Inflammatory macrophage (primary cell): ENCODE measurements at places on chromosomes 1 and 21.

DNA sequence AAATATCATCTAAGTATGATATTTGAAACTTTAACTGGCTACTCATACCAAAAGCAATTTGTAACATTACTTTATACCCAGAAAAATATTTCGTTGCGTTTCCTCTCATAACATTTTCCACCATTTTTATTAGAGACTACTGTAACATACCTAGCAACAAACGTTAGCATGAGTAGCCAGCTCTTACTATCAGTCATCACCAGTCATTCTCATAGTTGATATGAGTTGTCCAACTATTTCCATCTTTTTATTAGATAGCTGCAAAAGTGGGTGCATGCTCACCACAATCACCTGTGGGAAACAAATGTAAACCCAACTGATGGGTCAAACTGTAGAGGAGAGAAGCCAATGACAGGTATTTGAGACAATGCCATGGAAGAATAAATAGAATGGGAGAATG lies 114.6 kb downstream of the AKT3 start:
- no peak for DNase-seq

- no peak for DNase-seq
Measured at GRCh38 chr1:64955097-64956009, 11.0 kb downstream of the JAK1 start.

GRCh38 chr21:38486221-38486620 lies 12.1 kb downstream of the ERG start:
- DNase-seq = no peak

DNA sequence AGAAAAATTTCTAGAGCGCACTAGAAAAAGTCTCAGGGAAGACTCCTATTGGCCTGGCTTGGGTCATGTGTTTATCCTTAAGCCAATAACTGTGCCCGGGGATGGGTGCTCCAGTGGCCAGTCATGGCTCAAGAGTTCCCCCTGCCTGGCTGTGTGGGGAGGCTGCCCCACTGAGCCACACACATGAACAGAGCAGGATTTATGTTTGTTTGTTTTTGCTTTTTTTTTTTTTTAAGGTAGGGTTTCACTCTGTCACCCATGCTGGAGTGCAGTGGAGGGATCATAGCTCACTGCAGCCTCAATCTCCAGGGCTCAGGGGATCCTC lies 21.8 kb downstream of the EDN2 start:
- no peak for DNase-seq

DNA sequence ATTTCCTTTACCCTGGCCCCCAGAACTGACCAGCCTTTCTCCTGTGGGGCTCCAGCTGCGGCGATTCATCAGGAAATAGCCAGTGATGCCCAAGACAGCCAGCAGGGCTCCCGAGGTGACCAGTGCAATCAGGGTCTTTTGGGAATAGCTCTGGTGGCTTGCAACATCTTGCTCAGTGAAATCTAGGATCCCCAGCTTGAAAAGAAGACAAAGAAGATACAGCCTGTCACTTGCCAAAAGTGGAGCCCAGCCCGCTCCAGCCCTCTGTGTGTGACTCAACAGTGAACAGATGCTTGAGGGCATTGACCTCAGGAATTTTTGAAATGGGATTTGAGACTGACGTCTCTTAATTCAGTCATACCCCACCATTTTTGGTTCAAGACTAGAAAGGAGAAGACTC lies 22.3 kb downstream of the CD34 start:
- no peak for DNase-seq

DNA sequence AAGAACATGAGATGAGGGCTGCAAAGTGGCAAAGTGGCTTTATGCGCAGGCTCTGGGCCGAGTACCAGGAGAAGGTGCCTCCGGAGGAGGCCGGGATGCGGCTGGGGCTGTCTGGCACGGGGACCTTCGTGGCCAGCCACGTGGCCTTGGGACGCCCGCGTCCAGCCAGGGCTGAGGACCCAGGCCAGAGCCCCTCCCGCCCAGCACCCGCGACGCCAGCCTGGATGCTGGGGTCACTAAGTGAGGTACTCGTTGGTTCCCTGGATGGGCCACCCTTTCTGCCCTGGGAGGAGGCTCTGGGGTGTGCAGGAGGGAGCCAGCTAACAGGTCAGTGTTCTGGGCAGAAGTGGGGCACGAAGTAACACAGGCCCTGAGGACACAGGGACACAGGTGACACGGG lies 12.6 kb downstream of the SCNN1D start:
- DNase-seq = no peak

- DNase-seq = no peak
Measured at GRCh38 chr21:44959376-44960091, 19.7 kb downstream of the SLX9 start.

DNA sequence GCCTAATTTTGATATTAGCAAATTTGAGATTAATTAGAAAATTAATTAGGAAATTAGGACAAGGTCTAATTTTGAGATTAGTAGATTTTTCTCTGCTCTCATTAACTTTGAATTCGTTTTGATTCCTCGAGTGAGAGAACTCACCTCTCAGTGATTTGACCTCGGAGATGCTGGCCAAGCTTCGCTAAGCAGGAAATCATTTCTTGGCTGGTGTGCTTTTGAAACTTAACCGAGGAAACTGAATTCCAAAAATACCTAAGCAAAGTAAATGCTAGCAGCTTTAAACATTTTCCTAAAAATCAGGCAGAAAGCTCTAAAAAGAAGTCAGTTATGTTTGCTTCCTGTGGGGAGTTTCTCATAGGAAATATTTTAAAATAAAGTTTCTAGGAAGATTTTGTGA lies 34.9 kb downstream of the CDC14A start:
- no peak for DNase-seq

DNA sequence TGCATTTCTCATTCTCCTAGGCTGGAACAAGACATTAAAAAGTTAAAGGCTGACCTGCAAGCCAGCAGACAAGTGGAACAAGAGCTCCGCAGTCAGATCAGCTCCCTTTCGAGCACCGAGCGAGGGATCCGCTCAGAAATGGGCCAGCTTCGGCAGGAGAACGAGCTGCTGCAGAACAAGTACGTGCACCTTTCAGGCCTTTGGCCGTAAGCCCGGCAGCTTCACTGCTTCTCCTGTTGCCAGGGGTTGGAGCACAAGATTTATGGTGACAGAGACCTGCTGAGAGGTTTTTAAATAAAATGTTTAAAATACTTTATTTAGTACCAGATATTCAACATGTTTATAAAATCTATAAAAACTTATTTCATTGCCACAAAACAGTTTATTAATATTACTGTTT lies 53.4 kb downstream of the MACO1 start:
- DNase-seq = no peak

- DNase-seq = no peak
Measured at GRCh38 chr1:22556391-22557104, 6.7 kb upstream of the EPHA8 start.

DNA sequence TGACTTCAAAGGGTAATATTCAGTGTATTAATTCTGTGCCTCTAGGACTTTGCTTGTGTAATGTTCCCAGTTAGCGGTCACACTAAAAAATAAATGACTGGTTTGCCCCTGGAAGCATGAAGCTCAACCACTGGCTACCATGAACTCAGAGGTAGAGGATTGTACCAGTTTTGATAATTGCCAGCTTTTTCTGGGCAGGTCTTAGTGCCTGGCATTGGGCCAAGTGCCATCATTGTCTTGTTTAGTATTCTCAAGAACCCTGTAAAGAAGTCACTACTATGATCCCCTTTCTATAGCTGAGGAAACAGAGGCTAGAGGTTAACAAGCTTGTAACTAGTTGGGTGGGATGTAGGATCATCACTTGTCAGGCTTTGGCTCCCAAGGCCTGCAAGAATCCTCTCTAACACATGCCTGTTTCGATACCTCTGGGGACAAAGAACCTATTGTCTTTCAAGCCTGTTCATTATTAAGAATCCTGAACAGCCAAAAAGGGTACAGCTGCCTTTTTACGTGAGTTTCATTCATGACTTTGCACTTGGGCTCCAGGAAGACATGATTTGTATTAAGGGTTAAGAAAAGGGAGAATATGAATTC lies 121.9 kb upstream of the JUN start:
- DNase-seq = no peak
